Fibroblast of upper back skin (primary cell): ENCODE measurements at places on chromosomes 11 and 22.

- peak; percentile 37 for DNase-seq
These were observed 75.2 kb upstream of the TP53I11 start for GRCh38 chr11:45025716-45026492.

DNA sequence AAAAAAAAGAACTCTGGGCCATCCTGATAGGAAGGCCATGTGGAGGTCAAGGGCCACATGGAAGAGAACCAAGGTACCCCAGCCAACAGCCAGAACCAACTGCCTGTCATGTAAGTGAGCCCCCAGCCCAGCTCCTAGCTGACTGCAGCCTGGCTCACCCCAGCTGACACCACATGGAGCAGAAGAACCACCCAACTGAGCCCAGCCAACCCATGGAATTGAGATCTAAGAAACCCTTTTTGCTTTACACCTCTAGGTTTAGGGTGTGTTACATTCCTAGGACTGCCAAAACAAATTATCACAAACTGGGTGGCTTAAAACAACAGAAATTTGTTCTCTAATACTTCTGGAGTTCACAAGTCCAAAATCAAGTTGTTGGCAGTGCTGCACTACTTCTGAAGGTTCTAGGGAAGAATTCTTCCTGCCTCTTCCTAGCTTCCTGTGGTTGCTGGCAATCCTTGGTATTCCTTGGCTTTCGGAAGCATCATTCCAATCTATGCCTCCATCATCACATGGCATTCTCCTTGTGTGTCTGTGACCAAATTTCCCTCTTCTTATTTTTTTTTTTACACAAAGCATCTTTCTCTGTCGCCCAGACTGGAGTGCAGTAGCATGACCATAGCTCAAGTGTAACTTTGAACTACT lies 4.4 kb downstream of the C11orf86 start:
- DNase-seq, result peak; percentile 49

- DNase-seq, result peak; percentile 70
These were observed 948.2 kb downstream of the NTM start for GRCh38 chr11:132318421-132319157.

DNA sequence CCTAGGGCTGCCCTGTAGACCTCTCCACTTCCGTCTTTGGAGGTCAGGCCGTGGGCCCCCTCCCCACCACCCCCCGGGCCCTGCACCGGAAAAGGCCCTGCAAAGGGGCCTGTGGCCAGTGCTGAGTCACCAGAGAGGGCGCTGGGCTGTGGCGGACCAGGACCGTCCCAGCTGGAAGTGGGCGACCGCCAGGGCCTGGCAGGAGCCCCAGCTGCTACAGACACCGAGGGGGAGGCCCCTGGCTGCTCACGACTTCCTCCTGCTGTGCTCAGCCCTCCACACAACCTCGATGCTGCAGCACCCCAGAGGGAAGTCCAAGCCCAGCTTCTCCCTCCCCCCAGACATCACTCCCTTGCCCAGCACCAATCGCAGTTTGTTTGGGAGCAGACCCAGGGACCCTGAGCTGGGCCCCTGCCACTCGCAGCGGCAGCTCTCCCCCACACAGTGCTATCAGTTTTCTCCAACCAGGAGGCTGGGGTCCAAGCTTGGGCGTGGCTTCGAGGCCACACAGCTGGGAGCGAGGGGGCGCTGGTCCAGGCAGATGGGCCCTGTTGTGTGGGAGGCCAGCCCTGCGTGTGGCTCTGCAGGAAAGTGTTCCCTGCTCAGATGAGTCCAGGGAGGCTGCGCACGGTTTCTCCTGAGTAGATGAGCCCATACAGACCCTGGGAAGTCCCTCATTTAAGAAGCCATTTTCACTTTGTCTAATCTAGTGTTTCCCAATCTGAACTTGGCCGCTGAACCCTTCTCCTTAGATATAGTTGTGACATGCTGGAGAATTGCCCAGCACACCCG lies 5.6 kb upstream of the SH3BP1 start:
- peak; percentile 91 for DNase-seq

DNA sequence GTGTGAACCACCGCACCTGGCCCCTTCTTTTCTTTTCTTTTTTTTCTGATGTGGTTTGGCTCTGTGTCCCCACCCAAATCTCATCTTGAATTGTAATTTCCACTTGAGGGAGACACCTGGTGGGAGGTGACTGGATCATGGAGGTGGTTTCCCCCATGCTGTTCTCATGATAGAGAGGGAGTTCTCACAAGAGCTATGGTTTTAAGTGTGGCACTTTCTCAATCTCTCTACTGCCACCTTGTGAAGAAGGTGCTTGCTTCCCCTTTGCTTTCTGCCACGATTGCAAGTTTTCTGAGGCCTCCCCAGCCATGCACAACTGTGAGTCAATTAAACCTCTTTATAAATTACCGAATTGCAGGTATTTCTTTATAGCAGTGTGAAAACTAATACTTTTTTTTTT lies 4.9 kb upstream of the TCN2 start:
- peak; percentile 17 for DNase-seq

DNA sequence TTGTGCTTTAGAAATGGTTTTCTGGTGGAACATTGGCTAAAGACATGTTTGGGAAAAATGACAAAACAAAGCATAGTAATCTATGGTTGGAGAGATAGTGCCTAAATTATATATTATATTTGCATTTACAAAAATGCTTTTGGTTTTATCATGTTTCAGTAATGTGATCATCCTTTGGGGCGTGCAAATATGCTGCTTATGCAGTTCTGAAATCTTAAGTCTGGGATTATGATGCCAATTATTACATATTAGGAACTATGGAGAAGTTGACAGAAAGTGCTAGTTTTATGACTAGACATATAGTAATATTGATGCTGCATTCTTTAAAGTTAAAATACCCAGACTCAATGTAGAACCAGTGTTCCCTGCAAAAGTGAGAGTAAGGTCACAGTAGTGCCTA lies 655.0 kb downstream of the METTL15 start:
- peak; percentile 27 for DNase-seq

DNA sequence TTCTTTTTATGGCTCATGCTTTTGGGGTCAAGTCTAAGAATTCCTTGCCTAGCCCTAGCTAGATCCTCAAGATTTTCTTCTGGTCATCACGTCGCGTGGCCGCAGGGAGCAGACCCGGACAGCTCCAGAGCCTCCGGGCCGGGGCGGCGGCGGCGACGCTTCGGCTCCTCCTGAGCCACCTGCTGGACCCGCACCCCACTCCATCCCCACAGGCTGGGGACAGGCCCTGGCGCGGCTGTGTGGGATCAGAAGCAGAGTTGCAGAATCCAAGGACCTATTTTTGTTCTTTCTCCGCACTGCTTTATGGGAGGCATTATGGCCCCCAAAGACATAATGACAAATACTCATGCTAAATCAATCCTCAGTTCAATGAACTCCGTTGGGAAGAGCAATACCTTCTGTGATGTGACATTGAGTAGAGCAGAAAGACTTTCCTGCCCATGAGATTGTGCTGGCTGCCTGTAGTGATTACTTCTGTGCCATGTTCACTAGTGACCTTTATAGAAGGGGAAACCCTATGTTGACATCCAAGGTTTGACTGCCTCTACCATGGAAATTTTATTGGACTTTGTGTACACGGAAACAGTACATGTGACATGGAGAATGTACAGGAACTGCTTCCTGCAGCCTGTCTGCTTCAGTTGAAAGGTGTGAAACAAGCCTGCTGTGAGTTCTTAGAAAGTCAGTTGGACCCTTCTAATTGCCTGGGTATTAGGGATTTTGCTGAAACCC lies 12.4 kb upstream of the SCARF2 start:
- no peak for DNase-seq

- DNase-seq, result peak; percentile 95
These were observed 906.1 kb upstream of the RAG2 start for GRCh38 chr11:37504060-37504611.

- no peak for DNase-seq
These were observed 296.2 kb downstream of the DDX10 start for GRCh38 chr11:108961095-108961494.

DNA sequence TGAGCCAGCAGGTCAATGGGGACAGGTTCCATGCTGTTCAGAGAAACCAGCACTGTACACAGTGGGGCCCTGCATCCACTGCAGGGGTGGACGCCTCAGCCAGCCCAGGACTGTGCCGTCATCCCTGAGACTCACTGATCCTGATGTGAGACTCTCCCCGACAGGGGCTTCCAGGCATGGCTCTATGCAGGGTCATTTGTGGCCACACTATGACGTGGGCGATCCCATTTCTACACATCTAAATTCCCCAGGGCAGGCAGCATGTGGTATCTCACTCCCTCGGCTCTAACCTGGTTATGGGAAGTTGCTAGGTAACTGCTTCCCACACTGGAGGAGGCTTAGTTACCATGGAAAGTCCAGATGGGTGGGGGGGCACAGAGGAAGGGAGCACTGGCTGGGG lies 14.2 kb upstream of the FAM83F start:
- no peak for DNase-seq

GRCh38 chr11:13784441-13784840 lies 116.0 kb downstream of the FAR1 start:
- DNase-seq, result no peak

GRCh38 chr11:69677749-69678148 lies 2.6 kb upstream of the LTO1 start:
- no peak for DNase-seq

- no peak for DNase-seq
These were observed 328.3 kb downstream of the LARGE1 start for GRCh38 chr22:33591946-33592345.

DNA sequence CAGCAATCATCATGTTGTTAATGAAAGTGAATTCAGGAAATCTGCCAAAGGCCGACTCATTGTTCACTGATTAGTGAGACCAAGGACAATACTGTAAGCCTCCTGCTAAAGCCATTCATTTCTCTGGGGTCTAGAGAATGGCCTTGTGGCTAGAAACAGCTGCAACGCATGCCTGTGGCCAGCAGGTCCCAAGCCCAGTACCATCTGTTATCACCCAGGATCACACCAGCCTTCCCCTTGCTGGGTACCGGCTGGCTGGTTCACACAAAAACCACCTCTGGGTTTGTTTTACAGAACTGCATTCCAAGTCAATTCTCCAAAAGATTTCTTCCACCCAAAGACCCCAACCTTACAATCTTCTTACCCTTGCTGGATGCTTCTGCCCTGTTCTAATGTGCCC lies 1.1 kb downstream of the PLAAT5 start:
- DNase-seq, result peak; percentile 28

- no peak for DNase-seq
These were observed 5.9 kb downstream of the MARK2 start for GRCh38 chr11:63844836-63845235.

- no peak for DNase-seq
These were observed 9.9 kb downstream of the KCNQ1OT1 start for GRCh38 chr11:2689651-2690575.

DNA sequence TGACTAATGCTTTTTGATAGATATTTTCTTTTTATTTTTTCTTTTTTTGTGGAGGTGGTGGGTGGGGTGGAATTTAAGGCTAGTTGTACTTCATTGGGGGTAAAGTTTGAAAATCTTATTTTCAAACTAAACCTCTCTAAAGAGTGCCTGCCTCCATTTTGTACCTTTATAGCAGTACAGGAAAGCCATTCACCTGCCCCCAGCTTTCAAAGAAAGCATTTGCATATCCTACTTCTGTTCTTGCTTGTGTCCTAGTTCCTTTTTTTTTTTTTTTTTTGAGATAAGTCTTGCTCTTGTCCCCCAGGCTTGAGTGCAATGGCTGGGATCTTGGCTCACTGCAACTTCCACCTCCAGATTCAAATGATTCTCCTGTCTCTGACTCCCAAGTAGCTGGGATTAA lies 766.2 kb upstream of the LRRC4C start:
- no peak for DNase-seq

- no peak for DNase-seq
These were observed 64.5 kb downstream of the MPPED1 start for GRCh38 chr22:43476341-43476740.

DNA sequence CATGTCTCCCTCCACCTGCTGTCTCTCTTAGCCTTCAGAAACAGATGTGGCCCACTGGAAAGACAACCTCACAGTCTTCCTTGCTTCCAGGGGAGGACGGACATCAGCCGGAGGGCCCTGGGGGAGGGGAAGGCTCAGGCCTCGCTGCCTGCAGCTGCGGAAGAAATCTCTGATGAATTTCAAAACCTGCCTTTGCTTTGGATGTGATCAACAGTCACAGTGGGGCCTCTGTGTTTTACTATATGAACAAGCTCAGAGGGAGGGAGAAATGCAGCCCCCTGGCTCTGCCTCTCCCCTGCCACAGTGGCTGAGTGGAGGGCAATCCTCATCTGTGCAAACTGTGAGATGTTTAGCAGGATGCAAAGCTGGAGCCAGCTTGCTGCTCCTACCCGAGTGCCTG lies 282.8 kb downstream of the NTM start:
- no peak for DNase-seq

- DNase-seq, result no peak
These were observed 8.7 kb downstream of the GRK2 start for GRCh38 chr11:67274768-67275605.

- DNase-seq, result no peak
These were observed 5.6 kb upstream of the WT1 start for GRCh38 chr11:32440916-32441315.

- DNase-seq, result no peak
These were observed 4.1 kb downstream of the ZBTB44 start for GRCh38 chr11:130310622-130311021.

- DNase-seq, result no peak
These were observed 182.5 kb downstream of the TTC28 start for GRCh38 chr22:28497188-28497587.

DNA sequence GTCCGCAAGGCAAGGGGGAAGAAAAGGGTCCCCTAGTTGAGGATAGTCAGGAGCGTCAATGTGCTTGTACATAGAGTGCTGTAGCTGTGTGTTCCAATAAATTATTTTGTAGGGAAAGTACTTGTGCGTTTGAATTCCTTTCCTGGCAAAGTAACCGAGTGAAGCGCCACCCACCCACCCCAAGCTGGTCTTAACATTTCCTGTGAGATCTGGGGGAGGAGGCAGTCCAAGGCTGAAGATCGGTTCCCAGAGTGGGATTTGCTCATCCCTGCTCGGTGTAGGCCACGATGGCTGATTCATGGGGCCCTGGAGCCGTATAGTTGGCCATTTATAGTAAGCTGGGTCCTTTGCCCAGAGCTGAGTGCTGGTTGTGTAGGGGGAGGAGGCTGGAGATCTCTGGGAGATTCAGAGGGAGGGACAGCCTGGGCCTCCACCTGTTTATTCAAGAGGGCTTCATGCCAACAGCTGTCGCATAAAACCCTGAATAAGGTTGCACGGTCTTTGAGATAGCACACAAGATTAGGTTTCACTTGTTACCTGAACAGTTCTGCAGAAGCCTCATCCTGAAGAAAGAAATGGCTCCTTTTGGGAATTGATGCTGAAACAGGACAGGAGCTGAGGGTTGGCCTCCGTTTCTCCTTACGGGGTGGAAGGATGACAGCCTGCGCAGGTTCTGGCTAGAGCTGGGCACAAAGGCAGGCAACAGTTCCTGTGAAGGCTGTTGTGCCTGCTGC lies 2.4 kb downstream of the ATF4 start:
- peak; percentile 67 for DNase-seq

- no peak for DNase-seq
These were observed 7.6 kb upstream of the THRSP start for GRCh38 chr11:78056093-78056492.

GRCh38 chr22:39634530-39635405 lies 64.2 kb downstream of the CACNA1I start:
- peak; percentile 92 for DNase-seq

GRCh38 chr11:83836065-83836464 lies 549.9 kb upstream of the CCDC90B start:
- DNase-seq, result no peak
